LNCaP clone FGC (cell line): ENCODE measurements at places on chromosomes 3 and 15.

- no peak for DNase-seq
These were observed 27.0 kb upstream of the DYNC1LI1 start for GRCh38 chr3:32597656-32598055.

GRCh38 chr3:56131974-56132590, 336.2 kb downstream of the ERC2 start:
- no peak for DNase-seq

GRCh38 chr15:65328506-65329287, 24.2 kb downstream of the RNU5B-1 start:
- DNase-seq: no peak

DNA sequence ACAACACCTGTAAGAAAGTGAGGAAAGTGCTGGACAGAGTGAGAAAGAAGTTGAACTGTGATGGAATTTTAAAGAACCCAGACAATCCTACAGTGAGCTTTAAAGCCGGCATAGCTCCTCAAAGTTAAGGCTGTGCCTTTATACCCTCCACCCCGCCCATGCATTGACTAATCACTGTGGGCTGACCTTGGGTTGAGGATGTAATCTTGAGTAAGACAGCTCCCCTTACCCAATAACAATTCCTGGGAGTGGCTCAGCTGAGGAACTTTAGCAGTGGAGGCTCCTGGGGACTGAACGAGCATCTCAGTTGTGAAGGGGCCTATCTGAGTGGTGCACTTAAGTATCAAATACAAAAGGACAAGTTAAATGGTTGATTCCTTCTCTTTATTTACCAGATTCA, 35.7 kb upstream of the ZNF770 start:
- DNase-seq: no peak

- DNase-seq: no peak
These were observed 252.9 kb downstream of the SHQ1 start for GRCh38 chr3:72595376-72595775.

DNA sequence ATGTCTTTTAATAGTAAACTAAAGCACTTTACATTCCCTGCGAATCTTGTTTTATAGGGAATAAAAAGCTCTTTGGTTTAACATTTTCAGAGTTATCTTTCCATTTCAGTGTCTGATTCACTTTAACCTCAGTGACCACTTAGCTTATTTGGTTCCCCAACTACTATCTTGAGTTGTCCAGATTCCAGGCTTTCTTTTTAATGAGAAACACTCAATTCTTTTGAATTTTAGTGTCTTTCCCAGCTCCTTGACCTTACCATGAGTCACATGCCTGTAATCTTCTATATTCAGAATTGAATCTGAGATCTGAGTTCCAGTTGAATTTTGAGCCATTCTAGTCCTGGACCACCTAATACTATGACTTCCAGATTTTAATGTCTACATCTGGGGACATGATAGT, 144.4 kb downstream of the KCNAB1 start:
- no peak for DNase-seq

DNA sequence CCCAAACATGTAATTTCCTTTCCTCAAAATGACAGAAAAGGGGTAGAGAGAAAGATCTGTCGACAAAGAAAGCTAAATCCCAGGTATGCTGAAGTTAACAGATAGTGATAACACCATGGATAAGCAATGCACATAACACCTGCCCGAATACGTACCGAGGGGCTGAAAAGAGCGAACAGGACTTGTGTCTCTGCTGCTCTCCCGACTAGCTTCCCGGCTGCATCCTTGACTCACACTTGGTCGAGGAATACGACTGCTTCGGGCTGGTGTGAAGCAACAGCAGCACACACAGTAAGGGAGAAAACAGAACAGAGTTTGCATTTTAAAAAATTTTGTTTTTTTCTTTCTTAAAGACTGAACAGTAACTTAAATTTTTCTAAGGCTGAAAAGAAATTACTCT, 136.4 kb downstream of the CLASP2 start:
- DNase-seq: no peak

- DNase-seq: no peak
These were observed 207.5 kb downstream of the SV2B start for GRCh38 chr15:91307601-91308000.

DNA sequence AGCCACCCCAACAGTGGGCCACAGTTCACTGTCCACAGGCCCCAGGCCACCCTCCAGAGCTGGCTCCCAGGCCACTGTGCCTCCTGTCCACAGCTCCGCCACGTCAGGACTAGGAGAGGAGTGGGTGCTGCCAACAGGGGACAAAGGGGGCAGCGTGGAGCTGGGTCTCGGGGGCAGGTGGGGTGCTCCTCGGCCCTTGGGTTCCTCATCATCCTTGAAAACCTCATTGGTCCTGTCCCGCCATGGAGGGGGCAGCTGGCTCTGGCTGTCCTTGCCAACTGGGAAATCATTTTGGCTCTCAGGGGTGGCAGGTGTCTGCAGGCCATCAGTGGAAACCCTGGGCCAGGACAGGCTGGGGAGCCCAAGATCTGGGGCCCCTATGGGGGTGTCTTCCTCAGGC, 45.2 kb downstream of the ADAMTS7 start:
- DNase-seq: no peak

DNA sequence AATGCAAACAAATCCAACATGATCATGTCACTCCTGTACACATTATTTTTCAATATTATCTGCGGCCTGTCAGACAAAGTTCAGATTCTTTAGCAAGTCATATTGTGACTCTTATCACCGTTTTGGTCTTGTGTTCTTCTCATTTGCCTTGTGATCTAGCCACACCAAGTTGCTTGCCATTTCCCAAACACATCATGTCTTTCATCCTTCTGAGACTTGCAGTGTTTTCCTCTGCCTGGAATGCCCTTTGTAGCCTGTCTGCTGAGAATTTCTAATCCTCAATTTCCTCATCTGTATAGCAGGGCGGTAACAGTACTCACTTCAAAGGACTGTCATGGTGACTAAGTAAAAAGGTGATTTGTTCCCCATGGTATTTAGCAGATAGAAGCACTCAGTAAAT, 135.0 kb downstream of the GREM1 start:
- no peak for DNase-seq

GRCh38 chr15:58178668-58179067, 40.5 kb downstream of the AQP9 start:
- DNase-seq: no peak

- DNase-seq: no peak
These were observed 6.0 kb upstream of the GRAMD1C start for GRCh38 chr3:113832477-113833164.

GRCh38 chr3:52401021-52401420, 43.9 kb downstream of the SEMA3G start:
- no peak for DNase-seq

- no peak for DNase-seq
These were observed 40.1 kb upstream of the EPHB1 start for GRCh38 chr3:134754768-134755559.

DNA sequence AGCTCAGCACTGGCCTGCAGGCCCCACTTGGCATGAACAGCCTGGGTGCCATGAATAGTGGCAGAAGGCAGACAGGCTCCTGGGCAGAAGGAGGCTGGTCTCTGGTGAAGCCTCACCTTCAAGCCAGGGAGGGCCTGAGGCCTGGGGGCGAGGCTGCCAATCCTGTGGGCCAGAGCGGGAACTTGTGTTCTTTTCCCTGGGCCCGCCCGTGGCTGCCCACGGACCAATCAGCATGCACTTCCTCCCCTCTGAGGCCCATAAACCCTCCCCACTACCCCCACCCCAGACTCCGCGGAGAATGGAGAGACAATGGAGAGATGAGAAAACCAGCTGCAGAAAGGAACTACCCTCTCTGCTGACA, 283.8 kb upstream of the ROBO1 start:
- no peak for DNase-seq

DNA sequence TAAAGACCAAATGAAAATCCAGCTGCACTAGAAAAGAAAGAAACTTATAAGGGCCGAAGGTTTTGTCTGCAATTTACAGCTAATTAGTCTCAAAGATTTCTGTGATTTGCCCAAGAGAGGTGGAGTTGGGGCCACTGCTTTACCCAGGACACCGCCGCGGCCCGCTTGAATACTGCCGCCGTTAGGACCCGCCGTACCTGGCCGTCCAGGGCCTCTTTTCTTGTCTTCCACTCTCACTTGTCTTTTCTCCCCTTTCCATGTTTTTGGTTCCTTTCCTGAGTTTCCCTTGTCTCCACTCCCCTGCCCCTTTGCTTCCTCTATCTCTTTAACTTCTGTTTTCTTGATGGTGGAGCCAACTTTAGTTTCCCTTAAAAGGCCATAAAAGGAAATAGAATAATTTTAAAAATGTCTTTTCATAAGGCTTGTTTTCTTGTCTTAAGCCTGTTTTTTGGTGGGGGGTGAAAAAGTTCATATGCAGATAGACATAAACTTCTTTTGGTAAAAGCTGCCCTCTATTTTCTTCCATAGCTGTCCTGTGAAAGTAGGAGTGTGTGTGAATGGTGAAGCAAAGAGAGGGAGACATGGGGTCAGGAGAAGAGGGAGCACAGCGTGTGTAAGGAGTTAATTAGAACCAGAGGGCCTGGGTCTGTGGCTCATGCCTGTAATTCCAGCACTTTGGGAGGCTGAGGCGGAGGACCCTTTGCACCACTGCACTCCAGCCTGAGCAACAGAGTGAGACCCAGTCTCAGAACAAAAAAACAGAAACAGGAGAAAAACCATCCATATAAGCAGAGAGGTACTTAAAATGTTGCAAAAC, 16.0 kb upstream of the CCNL1 start:
- no peak for DNase-seq

DNA sequence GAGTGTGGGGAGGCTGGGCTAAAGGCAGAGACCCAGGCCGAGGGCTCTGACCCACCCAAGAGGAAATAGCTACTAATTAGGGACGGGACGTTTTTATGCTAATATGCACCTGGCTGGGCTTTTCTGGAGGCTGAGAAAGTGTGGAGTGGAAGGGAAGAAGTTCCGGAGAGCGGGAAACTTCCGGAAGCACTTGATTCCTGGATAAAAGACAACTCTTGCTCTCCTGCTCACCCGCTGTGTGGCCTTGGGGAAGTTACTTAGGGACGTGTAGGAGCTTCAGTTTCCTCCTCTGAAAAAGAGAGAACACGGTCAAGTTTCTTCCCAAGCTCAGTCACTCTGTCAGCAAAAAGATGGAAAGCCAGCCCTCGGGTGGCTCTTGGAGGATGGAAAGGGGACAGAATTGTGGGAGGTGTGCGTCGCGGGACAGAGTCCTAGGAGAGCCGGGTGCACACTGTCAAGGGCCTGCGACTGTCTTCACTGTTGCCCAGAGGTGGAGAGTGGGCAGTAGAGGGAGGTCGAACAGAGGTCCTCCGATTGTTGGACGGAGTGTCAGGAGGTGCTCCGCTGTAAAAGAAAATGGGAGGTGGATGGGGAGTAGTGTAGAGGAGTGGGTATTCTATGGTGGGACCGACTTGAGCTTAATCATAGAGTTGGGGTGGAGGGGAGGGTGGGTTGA, 43.2 kb downstream of the EPHB3 start:
- DNase-seq: no peak

- DNase-seq: no peak
These were observed 86.5 kb downstream of the ANKRD28 start for GRCh38 chr3:15711281-15711680.

DNA sequence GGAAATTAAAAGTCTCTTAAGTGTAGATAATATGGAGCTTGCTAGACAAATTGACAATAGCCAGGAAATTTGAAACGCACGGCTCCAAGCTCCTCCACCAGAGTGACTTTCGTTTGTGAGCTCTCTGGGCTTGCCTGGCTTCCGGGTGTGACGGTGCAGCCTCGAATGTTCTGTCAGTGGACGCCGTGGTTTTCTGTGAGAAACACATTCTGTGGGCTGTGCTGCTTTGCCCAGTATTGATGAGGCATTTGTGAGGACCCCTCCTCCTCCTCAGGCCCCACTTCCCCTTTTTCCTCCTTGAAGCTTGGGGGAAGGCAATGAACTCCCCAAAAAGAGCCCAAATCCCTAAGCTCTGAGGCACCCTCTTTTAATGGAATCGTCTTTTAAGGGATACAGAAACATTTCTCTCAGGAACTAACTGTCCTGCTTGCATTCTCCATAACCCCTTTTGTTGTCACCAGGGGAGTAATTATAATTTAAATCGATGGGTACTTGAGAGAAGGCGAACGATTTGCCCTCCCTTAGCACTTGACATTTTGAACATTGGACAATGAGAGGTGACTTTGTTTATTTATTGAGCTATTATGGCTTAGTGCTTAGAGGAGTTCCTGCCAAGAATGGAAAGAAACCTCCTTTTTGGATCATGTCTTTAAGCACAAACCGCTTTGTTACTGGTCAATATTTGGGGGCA, 40.8 kb downstream of the POLR2M start:
- DNase-seq: no peak

GRCh38 chr3:54086652-54087405, 35.5 kb upstream of the CACNA2D3 start:
- no peak for DNase-seq

DNA sequence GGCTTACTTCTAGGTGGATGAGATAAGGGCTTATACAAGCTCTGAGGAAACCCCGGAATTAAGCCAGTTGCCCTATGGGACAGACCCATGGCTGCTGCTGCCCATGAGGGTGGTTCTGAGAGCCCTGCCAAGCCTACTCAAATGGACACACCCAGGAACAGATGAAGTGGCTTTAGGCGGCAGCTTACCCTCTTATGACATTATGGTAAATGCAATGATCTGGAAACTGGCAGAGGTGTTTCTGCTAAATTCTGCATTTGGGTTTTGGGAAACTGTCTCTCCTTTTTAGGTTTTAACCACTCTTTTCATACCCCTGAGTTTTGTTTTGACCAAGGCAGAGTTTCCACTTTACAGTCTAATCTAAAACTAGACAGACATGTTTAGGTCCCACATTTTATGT, 9.0 kb upstream of the ZBED2 start:
- no peak for DNase-seq

DNA sequence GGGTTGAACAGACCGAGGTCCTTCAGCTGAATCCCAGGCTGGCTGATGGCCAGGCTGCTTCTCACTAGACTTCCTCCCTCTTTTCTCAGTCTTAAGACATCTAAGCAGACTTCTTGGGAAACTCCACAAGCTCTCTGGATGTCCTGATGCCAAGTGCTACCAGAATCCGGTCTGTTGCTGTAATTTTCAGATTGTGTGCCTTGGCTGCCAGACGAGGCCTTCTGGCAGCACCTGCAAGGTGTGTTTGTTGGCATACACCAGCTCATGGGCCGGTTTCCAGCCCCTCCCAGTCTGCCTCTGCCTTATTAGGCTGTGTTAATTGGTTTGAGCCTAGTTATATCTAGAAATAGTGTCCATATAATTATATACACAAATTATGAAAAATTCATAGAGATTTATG, 120.6 kb downstream of the TNIK start:
- peak; percentile 91 for DNase-seq
